ENCODE measurements at places on chromosomes 5 and 9.

DNA sequence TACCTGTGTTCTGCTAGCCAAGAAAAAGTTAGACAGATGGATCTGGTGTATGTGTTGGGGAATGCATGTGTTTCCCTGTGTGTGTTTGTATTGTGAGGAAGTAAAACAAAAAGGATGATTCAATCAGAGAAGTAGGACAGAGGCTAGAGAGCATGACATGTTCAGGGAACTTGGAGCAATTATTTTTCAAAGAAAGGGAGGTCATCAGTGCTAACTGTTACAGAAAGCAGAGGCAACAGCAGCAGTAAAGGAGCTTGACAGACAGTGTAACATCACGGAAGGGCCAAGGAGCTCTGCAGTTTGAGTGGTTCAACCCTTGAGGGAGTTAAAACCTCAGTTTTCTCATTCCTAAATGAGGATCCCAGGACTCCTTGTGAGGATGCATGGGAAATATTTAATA, 13.2 kb downstream of the SPINK1 start:
- DNase-seq, result no peak

GRCh38 chr5:154202379-154203260, 12.1 kb downstream of the GALNT10 start:
- peak; percentile 42 for DNase-seq

GRCh38 chr5:91077623-91078022, 305.5 kb downstream of the ARRDC3 start:
- no peak for DNase-seq

- DNase-seq, result no peak
Observed at GRCh38 chr9:85702191-85702590, 39.6 kb downstream of the AGTPBP1 start.
